ENCODE measurements at places on chromosomes 4 and X. TPM values are rescaled to one million over a fixed set of nuclear protein-coding genes. Genes with fewer than 3 reads are reported as not detected.

- DNase-seq: no peak
Observed at GRCh38 chrX:27679281-27679680, 89.1 kb downstream of the DCAF8L2 start.

SLC26A1 gene
- total RNA-seq: 1.3 TPM

USP17L29 gene
- not detected for total RNA-seq

KLHL13 gene
- total RNA-seq: not detected

DNA sequence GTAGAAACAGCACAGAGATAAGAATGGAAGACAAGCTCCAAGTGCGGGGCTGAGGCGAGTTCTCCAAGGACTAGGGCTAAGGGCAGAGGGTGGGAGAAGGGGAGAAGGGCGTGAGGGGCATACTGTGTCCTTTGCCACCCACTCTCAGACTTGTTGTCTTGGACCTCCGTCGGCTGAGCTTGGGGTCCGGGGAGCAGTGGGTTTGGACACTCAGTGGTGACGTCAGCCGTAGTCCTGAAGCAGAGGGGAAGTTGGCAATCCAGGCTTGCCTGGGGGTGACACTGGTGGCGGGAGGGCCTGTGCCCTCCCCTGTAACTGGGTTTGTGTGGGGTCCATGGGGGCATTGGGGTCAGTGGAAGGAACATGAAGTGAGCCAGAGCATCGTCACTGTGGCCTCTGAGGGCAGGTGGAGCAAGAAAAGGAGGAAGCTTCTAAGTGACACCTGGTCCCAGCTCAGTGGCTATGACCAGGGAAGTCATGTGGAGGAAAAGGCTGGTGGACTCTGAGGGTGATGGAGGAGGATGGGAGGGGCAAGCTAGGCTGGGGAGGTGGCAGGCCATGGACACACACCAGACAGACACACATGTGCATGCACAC lies 17.6 kb downstream of the CD99 start:
- no peak for DNase-seq

GRCh38 chr4:16867827-16868226 lies 30.6 kb downstream of the LDB2 start:
- no peak for DNase-seq

GRCh38 chrX:69362354-69362753 lies 141.8 kb upstream of the NALF2 start:
- DNase-seq: no peak

GRCh38 chr4:2961811-2962441 lies 1.3 kb downstream of the NOP14 start:
- DNase-seq: no peak

DNA sequence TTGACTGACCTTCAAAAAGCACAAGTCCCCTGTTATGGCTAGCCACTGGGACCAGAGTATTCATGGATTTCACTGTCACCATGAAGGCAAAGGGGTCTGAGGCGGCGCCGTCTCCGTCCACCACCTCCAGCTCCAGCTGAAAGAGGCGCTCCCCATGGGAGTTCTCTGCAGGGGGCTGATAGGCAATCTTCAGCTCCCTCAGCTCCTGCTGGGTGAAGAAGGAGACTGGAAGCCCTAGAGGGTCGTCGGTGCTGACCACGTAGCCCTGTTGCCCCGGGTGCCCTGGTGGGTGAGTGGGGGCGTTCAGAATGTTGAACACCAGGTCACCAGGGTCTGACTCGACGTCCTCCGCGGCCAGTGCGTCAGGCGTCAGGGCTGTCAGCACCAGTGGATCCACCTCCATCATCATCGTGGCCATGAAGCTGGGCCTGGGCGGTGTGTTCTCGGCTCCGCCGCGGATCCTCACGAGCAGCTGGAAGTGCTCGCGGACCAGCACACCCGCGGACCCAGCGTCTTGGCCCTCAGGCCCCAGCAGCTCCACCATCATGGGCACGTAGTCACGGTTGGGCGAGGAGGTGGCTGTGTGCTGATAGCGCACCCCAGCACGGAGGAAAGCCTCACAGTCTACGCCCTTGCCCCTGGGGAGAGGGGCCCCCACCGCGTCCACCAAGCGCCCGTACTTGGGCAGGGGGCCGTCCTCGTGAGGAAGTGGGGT lies 987 bp downstream of the FREM3 start:
- no peak for DNase-seq

CTSO gene
- total RNA-seq: 4.8 TPM

CXorf49 gene
- not detected for total RNA-seq

MAGEB10 gene
- total RNA-seq: not detected

GRCh38 chr4:77773101-77773500 lies 46.1 kb downstream of the CNOT6L start:
- DNase-seq: no peak

DNA sequence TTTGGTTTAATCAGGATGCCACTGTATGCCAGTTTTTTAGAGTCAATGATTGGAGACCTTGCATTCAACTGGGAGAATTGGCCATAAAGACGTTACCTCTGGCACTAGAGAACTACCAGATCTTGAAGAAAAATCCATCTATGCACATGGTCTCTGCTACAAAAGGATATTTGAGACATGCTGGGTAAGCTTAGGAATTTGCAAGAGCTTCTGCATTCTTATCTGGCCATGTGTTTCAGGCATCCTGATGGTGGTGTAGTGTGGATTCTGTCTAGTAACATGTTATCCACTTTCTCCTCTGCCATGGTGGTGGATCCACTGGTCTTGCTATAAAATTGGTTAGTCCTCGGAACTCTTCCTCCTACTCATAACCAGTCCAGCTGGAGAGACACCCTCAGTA lies 185.3 kb upstream of the WDFY3 start:
- DNase-seq: no peak

FANCB gene
- 9.5 TPM for total RNA-seq

GRCh38 chr4:16055471-16055870 lies 28.4 kb downstream of the PROM1 start:
- no peak for DNase-seq

VCX3A gene
- 2.3 TPM for total RNA-seq

- no peak for DNase-seq
Observed at GRCh38 chrX:139025816-139026215, 314.3 kb upstream of the FGF13 start.

NXF2 gene
- total RNA-seq: not detected

GRCh38 chr4:16858275-16858752 lies 40.1 kb downstream of the LDB2 start:
- no peak for DNase-seq

EGF gene
- 20.4 TPM for total RNA-seq

GRCh38 chr4:183610613-183611012 lies 48.4 kb downstream of the RWDD4 start:
- DNase-seq: no peak

DNA sequence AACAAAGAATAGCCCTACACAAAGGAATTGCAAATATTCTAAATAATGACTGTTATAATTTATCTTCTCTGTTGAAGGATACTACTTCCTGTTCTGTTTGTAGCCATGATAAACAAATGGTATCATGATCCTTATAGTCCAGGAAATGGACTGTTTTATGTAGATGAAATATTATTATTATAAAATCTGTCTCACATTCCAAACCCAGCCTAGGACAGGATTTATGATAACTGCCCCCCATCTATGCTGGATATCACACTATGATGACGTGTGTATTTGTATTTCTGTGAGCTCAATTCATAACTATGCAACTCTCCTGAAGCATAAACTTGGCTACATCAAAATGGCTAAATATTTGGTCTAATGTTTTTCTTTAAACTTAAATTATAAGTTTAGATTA lies 21.3 kb downstream of the DMD start:
- no peak for DNase-seq

DNA sequence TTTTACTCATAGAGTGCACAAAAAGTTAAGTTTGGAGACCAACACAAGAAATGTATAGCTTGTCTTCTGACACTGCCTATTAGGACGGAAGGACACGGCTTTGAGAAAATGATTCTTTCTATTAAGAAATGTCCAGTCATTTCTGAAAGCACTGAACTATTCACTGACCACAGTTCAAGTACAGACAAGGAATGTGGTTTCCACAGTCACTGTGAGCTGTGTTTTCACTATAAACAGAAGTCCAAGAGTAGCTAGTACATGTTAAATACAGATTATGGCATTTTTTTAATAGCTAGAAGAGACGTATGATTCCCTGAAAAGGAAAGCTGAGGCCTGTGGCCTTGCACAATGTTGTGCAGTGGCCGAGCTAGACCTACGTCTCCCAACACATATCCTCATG lies 115.1 kb upstream of the GPM6A start:
- no peak for DNase-seq

GAGE12D gene
- not detected for total RNA-seq

- DNase-seq: no peak
Observed at GRCh38 chr4:119105605-119106004, 30.0 kb upstream of the MYOZ2 start.

DNA sequence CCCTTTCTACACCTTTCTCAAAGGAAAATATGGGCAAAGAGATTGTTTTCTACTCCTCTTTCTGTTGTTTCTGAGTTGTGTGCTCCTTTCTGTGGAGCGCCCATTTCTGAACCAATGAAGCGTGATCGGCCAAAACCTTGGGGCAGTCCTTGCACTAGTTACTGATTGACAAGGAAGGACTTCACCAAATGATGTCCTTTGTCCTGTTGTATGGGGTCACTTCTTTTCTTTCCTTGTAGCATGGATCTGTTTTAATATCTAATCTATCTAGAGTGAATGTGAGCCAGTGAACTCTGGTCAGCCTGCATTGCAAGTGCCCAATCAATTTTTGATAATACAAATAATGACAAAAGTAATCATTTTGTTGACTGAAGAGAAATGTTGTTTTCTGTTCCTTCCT lies 94.5 kb downstream of the EGF start:
- no peak for DNase-seq

DNA sequence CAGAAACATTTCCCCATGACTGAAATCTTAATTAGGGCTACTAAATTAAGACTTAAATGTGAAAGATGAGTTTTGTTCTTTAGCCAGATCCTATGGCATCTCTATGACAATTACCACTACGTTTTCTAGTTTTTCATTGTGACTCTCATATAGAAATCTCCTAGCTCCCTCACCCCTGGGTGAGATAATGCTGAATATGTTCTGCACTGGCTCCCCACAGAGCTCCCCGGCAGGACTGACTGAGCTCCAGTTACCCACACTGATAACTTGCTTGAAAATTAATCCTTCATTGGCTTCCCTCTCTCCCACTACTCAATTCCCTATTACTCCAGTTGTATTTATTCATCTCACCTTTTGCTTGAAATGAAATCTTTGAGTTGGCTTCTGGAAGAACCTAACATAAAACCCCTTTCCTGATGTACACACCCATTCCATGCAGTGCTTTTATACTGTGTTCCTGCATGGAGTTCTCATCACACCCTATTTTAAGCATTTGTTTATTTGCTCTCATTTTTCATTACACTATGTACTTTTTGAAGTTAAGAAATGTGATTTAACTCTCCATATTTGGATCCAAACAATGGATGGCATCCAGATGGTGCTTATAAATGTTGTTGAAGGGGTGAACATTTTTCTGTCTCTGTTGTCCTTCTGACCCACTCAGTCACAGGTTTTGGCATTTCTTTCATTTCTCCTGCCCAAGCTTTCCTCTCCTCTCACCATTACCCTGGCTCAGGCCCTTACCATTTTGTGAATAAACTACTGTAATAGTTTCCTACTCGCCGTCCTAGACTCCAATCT lies 623.4 kb downstream of the SPRY1 start:
- no peak for DNase-seq

GRCh38 chrX:16868920-16869319 lies 1.2 kb downstream of the RBBP7 start:
- DNase-seq: no peak

- no peak for DNase-seq
Observed at GRCh38 chr4:82666970-82667665, 105.3 kb upstream of the TMEM150C start.

RIPPLY1 gene
- not detected for total RNA-seq

XPNPEP2 gene
- not detected for total RNA-seq

- no peak for DNase-seq
Observed at GRCh38 chrX:5399403-5399802, 829.3 kb downstream of the NLGN4X start.

GRCh38 chr4:112105201-112105969 lies 39.9 kb upstream of the FAM241A start:
- DNase-seq: no peak

- DNase-seq: no peak
Observed at GRCh38 chr4:152115794-152116193, 355.0 kb upstream of the GATB start.

GRCh38 chr4:150944660-150945059 lies 70.4 kb downstream of the LRBA start:
- DNase-seq: no peak

AREG gene
- total RNA-seq: 6.4 TPM

GRCh38 chr4:108486046-108486445 lies 134.3 kb upstream of the RPL34 start:
- no peak for DNase-seq

DNA sequence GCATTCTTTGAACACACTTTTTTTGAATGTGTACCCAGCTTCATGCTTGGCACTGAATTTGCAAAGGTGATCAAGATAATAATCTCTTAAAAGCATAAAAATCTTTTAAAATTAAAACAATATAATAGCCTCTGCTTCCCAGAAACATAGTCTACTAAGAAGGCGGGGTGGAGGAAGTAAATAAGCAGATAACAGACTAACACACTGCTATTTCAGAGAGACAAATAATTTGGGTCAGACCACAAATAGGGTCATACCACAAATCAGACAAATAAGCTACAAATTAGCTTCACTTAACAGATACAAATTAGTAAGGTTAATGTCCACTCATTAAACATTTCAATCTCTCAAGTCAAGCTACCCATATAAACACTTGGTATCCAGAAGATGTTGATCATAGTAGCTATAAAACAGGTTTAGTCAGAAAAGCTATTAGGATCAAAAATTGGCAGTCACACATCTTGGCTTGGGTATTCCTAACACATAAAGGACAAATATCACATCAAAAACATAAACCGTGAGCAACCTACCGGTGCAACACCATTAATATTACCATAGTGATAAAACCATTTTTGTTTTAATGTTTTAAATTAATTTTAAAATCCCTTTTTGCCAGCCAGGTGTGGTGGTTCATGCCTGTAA lies 47.3 kb downstream of the PPP3CA start:
- DNase-seq: no peak

PDCL2 gene
- total RNA-seq: not detected

GAGE13 gene
- not detected for total RNA-seq

DNA sequence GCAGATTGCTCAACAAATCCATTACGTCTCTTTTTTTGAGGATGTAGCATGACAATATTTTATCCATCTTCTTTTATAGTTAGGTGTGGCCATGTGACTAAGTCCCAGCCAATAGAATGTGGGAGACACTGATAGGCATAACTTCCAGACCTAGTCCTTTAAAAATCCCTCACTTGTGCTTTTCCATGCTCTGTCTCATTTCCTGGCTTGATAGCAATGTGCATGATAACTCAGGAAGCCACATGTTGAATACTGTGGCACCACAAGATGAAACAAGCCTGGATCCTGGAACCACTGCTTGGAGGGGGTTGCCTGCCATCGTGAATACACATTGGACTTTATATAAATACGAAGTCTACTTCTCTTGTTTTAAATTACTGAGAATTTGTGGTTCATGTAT lies 184.0 kb upstream of the NEIL3 start:
- DNase-seq: no peak

SYNPO2 gene
- total RNA-seq: 0.87 TPM

DNA sequence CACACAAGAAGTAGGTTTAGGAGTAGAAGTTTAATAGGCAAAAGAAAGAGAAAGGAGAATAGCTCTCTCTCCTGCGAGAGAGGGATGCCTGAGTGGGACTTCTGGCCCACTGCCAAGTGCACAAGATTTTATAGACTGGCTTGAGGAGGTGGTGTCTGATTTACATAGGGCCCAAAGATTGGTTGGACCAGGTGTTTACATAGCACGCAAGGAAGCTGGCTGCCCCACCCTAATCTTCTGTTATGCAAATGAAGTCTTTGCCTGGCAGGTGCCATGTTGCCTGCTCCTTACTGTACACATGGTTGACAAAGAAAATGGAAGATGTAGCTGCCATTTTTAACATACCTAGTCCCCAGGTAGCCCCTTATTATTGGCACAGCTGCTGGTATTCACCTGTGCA lies 170.8 kb upstream of the GATB start:
- no peak for DNase-seq
